ENCODE measurements at places on chromosomes 16 and 17.

DNA sequence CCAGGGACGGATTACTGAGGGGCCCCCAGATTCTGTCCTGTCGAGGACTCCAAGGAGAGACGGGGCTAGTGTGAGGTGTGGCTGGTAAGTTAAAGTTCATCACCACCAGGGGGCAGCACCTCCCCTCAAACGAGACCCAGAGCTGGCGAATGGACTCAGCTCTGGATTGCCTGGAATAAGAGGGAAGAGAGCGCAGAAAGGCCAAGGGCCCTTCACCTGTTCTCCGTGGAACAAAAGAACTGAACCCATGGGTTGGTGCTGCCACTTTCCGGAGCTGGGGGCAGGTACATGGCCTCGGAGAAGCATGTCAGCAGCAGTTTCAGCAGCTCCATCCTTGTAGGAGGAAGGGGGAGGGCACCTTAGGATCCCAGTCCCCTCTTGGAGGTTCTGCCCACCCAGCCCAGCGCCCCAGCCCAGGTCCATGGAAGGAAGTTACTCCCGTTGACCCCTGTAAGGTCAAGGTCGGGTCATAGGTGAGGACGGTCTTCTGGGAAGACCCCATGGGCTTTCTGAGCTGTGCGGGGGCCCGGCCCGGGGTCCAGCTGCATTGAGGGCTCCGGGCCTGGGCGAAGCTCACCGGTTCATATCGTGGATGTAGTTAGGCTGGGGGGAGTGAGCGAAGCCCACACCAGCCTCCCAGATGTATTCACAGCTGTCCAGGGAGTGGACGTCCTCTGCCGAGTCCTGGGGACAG, 10.8 kb downstream of the HID1 start:
- DNase-seq: peak; percentile 83

DNA sequence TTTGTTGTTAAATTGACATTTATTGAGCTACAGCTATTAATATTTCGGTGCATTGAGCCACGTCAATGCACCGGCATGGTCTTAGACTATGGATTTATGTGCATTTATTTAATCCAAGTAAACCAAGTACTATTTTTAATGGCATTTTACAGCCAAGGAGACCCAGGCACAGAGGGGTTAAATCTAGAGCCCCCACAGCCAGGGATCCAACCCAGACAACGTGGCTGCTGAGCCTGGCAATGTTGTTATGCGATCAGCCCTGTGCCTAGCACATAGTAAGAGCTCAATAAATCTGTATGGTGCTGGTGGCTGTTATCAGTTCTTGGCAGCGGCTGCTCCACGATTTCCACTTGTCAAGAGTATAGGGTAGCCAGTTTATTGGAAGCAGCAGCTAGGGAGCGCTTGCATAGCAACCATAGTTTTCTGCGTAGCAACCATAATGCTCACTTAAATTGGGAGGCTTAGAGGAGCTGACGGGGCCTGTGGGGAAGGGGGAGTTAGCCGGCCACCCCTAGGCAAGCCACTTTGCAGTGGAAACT, 541 bp upstream of the RBBP6 start:
- no peak for DNase-seq

DNA sequence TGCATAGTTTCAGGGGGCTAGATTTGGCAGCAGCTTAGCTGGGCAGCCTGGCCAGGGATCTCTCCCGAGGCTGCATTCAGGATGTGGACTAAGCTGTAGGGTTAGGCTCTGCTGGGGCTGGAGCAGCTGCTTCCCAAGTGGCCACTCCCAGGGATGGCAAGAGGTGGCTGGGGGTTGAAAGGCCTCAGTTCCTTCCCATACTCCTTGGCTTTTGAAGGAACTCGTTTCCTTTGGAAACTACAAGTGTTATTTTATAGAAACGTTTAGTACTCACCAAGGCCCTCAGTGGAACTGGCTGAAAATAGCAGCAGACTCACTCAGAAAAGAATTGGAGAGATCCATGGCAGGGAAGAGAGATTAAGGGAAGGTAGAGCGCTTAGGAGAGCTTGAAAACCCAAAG, 76.4 kb downstream of the WWP2 start:
- DNase-seq: no peak

GRCh38 chr17:38738007-38738662, 8.0 kb downstream of the CISD3 start:
- no peak for DNase-seq

DNA sequence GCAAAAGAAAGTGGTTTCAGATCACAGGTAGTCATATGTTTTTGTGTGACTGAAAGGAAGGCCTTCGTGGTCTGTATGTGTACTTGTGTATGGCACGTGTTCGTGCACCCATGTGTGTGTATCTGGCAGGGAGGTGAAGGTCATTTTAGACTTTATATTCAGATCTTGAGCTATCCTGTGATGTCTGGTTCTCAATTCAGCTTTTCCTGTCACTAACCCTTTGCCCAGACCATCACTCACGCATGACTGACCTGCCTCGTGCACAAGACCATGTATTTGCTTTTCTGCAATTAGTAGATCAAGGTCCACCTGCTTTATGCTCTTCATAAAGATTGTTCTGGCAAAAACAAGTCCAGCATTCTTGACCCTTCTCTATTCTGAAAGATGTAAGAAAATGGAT, 139.7 kb upstream of the MAF start:
- DNase-seq: no peak

- no peak for DNase-seq
Measured at GRCh38 chr16:57620335-57621231, 7.8 kb upstream of the ADGRG1 start.

DNA sequence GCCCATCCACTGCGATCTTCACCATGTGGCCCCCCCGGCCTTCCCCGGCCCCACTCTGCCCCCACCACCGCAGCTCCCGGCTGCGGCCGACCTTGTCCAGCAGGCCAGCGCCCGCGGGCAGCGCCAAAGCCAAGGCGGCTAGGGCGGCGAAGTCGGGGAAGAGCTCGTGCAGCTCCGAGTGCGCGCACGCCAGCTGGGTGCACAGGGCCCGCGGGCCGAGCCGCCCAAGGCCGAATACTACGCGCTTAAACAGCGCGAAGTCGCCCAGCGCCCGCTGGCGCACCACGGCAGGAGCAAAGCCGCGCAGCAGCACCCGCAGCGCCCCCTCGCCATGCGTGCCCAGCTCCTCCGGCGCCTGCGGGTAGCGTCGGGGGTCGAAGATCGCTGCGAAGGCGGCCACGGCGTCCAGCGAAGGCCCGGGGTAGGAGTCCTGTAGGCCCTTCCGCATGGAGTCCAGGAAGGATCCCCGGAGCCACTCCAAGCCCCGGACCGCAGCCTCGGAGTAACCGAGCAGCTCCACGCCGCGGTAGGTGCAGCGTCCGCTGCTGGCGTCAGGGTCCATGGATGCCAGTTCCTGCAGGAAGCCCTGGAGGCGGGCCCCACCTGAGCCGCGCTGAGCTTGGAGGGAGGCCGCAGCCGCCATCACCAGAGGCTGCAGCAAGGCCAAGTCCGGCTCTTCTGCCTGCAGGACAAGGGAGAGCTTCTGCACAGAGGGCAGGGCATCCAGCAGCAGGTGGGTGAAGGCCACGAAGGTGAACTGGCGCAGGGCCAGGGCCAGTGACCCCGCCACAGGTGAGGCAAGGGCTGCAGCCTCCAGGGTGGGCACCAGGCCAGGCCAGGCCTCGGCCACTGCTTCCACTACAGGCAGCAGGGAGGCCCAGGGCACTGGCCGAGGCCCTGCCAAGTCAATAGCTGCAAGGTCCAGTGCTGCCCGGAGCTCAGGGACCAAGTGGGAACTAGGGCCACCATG, 10.3 kb downstream of the C17orf113 start:
- DNase-seq: no peak

- no peak for DNase-seq
Measured at GRCh38 chr16:54548281-54548680, 261.7 kb upstream of the IRX3 start.
